ENCODE measurements at places on chromosomes 2 and 18.

- DNase-seq: peak; percentile 18
Observed at GRCh38 chr18:10265560-10266333, 188.7 kb upstream of the APCDD1 start.

- peak; percentile 59 for DNase-seq
Observed at GRCh38 chr2:235746257-235746934, 252.6 kb downstream of the AGAP1 start.

DNA sequence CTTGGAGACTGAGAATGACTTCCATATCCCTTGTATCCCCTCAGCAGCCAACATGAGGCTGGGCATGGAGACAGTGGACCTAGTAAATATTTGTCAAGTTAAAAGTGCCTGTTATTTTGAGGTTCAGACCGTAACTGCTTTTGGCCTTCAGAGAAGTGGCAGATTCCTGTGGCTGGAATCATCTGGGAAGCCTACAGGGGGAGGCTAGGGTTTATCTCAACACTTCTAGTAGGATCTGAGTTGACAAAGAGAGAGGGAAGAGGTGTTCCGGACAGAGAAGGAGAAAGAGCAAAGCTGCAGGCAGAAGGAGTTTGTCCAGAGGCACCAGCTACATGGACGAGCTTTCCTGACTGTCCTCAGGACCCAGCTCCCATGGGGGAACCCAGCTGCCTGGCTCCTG is 27.0 kb downstream of the SLC14A2 start:
- no peak for DNase-seq

DNA sequence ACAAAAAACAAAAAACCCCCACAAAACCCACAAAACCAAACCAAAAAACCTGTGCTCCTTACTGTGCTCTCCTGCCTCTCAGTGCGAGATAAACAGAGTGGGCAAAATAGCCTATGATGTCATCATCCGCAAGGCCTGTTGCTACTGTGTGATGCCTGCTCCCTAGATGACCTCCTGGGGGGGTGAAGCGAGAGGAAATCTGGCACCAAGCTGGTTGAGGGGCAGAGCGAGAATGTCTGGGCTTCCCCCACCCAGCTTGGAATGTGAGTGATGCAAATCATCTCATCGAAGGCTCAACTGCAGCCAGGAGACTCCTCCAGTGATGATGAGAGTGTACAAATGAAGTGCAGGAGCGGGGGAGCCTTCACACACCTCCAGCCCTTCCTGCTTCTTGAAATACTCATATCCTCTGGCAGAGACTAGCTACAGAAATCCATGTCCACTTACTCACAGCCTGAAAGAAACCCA is 57.7 kb upstream of the MAP4K3 start:
- DNase-seq: no peak

- DNase-seq: no peak
Observed at GRCh38 chr2:176125772-176126054, 3.2 kb downstream of the HOXD9 start.

DNA sequence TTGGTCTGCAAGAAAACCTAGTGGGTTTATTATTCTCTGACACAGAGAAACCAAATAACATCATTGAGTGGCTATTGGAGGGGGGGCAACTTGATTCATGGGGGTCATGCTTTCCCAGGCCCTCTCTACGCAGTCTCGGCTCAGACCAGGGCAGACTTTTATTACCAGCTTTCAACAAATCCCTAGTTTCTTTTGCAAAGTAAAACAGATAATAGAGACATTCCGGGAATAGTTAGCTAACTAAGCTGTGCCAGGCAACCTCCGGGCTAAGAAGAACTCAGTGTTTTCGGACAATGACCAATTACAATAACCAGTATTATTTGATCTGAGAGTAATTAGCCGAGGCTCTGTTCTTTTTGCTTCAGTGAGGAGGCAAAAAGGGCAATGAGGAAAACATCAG is 66.3 kb downstream of the CDK15 start:
- no peak for DNase-seq

DNA sequence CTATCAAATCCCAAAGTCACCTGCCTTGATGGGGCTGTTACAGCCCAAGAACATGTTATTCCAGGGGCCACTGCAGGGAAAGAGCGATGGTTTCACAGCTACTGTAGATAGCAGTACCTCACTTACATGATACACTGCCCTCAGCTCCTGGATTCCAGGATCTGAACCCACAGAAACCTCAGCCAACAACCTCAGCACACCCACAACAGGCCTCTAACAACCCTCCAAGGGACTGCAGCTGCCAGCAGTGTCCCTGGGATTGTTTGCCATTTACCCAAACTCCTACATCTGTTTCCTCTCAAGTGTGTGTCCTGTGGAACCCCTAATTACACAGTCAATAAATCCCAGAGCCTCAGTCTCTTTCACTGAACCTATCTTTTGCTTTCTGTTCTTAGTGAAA is 28.2 kb downstream of the OSBPL1A start:
- DNase-seq: no peak

DNA sequence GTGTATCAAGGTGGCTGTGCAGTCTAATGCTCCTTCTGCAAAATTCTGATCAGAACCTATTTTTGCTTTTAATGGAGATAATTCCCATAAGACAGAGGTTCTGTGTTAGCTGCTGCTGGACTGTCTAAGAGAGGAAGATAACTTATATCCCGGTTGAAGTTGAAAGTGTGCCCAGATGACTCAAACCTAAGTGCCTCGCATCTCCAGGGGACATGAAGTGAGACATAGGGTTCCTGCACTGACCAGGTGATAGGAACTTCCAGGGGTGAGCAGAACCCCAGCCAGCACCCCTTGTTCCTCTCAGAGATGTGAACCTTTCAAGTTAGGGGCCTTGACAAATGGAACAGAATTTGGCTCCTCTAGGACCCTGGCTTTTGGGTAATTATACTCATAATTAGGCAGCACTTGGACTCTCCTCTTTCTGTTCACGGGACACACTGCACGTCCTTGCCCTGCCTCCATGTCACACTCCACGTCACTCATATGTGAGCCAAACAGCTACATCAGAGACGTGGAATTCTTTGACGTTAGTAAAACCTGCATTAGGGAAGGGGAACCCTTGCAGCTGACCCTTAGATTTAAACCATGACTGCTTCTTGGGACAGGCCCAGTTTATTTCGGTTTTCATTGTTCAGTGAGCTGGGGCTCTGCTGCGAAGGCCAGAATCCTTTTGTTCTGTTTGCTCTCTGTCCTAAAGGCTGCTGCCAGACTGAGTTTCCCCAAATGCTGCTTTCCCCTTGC is 104.5 kb upstream of the ALPP start:
- no peak for DNase-seq

GRCh38 chr2:163736433-163737189 is 803 bp upstream of the FIGN start:
- no peak for DNase-seq

GRCh38 chr2:43131890-43132682 is 94.3 kb downstream of the ZFP36L2 start:
- DNase-seq: no peak

- no peak for DNase-seq
Observed at GRCh38 chr2:85760371-85760770, 6.6 kb downstream of the ATOH8 start.

- no peak for DNase-seq
Observed at GRCh38 chr2:932320-933115, 18.1 kb upstream of the SNTG2 start.

GRCh38 chr2:42648796-42649195 is 80.4 kb downstream of the MTA3 start:
- peak; percentile 89 for DNase-seq

- no peak for DNase-seq
Observed at GRCh38 chr18:13445241-13445897, 226.8 kb downstream of the LDLRAD4 start.

DNA sequence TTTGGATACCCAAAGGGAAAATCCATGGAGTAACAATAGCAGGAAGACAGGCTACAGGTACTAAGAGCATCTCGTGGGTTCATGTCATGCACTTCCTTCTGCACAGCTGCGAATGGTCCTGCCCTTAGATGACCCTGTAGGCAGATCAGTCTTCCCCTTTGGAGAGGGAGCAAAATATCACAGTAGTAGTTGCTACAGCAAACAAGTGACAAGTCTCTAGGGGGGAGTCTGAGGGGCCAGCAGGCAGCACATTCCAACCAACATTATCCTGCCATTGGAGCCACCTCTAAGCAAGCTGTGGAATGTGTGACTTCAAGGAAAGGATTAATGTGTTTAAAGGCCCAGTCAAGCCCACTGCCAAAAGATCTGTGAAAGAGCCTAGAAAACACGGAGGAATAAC is 273.2 kb upstream of the PARD3B start:
- DNase-seq: no peak

DNA sequence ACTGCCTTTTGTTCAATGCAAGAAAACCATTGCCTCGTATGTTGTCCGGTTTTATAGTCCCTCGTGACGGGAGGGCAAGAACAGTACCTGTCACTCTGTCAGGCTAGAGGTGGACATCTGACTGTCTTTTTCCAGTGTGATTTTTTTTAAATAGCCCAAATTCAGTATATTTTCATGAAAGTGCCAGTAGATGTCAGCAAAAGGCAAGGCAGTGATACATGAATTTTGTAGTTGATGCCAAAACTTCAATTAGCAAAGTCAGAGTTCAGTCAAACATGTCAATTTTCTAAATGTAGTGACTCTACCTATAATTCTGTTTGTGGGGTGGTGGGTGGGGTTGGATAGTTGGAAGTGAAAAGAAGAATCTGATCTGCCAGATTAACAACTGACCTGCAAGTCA is 296.0 kb upstream of the MC4R start:
- no peak for DNase-seq

DNA sequence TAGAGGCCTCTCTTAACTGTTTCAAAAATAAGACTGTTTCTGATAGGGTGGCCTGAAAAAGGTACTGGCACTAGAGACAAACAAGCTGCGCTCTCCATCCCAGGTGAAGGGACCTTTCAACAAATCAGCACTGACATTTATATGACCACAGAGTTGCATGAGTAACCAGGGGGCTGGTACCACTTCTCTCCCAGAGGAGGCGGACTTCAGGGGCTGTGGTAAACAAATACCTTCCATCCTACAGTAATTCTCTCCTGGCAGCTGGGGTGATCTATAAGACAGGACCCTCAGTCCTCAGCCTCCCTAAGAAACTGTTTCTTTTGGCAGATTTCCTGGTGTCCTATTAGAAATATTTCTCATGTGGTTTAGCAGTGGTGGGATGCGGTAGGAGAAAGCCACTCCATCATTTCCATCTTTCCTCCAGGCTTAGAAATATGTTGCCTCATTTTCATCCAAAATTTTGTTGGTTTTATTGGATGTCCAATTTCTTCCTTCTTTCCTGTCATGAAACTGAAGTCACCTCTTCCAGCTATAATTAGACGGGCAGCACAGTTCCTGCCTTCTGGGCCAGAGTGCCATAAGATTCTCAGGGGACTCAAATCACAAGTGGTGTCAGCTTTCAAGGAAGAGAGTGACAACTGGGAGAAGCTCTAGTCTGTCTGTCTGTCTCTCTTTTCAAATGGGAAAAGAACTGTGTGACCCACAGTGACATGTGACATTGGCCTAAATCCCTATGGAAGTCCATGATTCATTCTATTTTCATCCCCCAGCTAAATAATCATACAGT is 96.4 kb downstream of the CYRIA start:
- DNase-seq: no peak

- no peak for DNase-seq
Observed at GRCh38 chr2:10465910-10466309, 17.8 kb upstream of the ODC1 start.

GRCh38 chr2:34337735-34338134 is 738.6 kb upstream of the FAM98A start:
- no peak for DNase-seq

DNA sequence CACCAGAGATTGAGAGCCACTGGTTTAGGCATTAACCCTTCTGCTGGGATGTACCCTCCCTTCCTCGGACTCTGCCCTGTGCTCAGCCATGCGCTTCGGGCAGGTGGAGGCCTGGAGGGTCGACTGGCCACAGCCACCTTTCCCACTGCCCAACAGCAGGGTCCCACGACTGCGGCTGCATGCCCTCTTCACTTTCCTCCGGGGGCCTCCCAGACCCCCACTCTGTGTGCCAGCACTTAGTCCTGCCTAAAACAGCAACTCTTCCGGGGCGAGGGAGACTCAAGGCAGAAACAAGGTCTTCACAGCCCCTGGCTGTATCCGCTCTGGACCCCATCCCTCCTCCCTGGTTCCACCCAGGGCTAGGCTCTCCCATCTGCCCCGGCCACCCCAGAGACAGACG is 31.3 kb upstream of the BIN1 start:
- no peak for DNase-seq

DNA sequence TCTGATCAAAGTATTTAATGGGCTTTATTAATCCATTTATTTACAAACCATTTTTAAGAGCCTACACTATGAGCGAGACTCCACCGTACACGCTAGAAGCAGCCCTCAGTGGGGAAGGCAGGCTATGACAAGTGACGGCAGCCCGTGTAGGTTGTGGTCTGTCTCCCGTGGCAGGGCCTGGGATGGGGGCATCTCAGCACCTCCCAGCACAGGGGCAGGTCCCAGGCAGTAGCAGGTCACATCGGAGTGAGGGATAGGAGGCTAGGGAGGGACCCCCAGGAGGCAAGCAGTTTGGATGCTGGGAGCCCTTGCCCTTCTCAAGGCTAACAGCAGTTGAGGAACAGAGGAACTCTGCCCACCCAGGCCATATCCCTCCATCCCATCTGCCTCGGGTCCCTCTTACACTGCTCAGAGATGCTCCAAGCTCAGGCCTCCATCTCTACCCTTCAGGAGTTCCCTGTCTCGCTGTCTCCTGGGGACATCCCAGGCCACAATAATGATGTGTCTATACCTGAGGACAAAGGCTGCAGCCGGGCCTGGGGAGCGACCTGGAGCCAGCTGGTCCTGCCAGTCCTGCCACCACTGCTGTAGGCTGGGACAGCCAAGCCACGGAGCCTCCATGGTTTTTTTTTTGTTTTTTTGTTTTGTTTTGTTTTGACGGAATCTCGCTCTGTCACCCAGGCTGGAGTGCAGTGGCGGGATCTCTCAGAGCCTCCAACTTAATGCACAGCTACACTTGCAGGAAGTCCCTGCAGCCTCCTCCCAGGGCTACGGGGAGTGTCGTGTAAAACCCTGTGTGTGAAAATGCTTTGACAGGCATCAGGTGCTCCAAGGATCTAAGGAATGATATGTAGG is 92.0 kb downstream of the NDUFA10 start:
- DNase-seq: no peak

DNA sequence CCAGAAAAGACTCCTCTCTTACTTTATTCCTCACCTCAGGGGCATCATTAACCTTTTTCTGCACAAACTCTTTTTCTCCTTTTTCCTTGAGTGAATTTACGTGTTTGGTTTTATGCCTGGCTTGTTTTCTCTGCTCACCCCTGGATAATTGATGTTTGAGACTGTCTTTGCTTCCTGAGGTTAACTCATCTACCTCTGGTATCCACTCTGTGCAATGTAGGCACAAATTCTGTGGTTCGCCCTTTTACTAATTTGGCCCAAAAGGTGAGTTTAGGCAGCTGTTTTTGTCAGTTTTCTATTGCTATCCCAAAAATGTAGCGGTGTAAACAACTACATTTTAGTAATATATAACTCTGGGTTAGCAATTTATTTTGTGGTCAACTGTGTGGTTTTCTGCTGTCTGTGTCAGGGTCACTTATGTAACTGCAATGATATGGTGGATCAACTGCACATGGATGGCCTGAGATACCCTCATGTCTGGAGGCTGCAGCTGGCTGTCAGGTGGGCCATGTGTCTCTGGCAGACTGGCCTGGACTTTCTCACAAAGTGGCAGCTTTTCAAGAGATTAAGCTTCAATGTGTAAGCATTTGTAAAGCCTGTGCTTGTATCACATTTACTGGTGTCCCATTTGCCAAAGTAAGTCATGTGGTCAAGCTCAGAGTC is 329.7 kb downstream of the FSIP2 start:
- no peak for DNase-seq

- no peak for DNase-seq
Observed at GRCh38 chr2:161173541-161174194, 13.4 kb downstream of the TANK start.
